ENCODE measurements at places on chromosomes 13 and 19.

DNA sequence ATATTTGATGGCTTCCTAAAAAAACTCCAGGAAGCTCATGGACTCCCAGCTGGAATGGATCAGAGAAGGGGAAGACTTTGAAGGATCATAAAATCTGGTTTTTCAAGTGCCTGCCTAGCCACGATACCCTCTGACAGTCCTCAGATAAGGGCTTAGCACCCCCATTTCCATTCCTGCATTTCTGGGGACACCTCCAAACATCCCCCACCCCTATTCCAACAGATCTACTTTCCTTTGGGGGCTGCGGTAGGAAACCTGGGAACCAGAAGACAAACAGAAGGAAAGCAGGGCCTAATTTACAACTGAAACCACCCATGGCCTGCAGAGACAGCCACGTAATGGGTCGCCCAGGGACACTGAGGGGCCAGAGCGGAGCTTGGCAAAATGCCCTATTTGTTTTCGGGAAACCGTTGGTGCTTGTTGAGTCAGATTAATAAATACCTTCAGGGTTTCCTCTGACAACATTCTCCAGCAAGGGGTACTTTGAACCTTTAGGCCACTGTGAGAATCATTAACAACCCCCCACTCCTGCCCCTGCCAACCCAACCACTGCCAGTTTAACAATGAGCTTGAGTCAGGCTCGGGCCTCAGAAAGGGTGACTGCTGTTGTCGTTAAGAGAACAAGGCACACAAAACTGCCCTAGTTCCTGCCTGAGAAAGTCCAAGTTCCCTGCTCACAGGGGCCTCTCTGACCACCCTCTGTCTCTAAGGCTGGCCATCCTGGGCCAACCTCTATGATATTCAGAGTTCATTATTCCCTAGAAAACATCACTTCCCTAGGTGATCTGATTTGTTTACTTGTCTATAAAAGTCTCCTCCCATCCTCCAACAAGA is 23.5 kb downstream of the RHPN2 start:
- DNase-seq = no peak

DNA sequence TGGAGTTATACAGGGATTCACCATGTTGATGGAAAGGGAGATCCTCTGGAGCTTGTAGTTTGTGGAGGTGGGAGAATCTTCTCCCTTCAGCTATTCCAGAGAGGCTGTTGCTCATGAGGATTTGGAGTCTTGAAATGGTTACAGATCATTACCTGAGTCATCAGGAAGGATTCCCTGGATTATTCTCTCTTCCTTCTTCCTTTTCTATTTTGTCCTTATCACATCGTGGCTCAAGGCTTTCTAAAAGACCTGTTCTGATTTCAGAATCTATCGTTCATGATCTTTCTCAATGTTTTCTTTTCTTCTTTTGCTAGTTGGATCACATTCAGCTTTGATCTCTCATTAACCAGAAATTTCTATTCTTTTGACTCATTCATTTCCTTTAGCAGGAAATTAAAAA is 196.0 kb downstream of the KLF5 start:
- no peak for DNase-seq

- DNase-seq = no peak
Measured at GRCh38 chr13:67408798-67409197, 178.7 kb upstream of the PCDH9 start.

GRCh38 chr19:30028992-30029343 is 86.9 kb downstream of the URI1 start:
- no peak for DNase-seq

DNA sequence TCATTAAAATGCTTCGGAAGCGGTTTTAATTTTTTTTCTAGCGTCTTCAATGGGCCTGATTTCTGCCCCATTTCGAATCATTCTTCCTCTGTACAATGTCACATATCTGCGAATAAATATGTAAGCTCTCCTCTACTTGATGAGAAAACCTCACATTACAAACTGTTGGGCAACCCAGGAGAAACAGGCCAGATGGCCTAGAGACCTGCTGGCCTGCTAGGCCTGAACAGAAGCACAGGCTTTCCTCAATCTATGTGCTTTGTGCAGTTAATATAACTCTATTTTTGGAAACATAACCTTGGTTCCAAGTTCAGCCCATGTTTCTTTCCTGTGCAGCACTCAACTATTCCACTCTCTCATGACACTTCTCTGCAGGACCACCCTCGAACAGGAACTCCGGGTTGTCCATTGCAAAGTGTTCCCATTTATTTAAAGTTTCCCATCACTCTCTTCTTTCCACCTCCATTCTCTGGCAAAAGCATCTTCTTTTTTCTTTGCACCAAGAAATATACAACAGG is 42.0 kb downstream of the DCLK1 start:
- no peak for DNase-seq
